ENCODE measurements at places on chromosomes 7 and 10.

DNA sequence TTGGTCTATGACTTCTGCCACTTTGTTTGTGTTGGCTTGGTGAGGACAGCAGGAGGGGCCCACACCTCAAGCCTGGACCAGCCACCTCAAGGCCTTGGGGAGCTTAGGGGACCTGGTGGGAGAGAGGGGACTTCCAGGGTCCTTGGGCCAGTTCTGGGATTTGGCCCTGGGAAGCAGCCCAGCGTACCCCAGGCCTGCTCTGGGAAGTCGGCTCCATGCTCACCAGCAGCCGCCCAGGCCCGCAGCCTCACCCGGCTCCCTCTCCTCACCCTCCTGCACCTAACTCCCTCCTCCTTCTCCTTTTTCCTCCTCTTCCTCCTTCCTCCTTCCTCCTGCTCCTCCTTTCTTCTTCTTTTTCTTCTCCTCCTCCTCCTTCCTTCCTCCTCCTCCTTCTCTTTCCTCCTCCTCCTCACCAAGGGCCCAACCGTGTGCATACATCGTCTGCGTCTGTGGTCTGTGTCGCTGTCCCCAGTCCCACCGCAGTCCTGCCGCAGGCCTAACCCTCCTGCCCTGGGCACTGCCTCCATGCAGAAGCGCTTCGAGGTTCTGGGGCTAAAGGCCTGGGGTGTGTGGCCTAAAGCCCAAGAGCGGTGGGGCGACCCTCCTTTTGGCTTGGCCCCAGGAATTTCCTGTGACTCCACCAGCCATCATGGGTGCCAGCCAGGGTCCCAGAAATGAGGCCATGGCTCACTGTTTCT, 5.3 kb downstream of the EN2 start:
- DNase-seq = no peak

- DNase-seq = no peak
These were observed 171.8 kb upstream of the SHH start for GRCh38 chr7:155984028-155984580.

DNA sequence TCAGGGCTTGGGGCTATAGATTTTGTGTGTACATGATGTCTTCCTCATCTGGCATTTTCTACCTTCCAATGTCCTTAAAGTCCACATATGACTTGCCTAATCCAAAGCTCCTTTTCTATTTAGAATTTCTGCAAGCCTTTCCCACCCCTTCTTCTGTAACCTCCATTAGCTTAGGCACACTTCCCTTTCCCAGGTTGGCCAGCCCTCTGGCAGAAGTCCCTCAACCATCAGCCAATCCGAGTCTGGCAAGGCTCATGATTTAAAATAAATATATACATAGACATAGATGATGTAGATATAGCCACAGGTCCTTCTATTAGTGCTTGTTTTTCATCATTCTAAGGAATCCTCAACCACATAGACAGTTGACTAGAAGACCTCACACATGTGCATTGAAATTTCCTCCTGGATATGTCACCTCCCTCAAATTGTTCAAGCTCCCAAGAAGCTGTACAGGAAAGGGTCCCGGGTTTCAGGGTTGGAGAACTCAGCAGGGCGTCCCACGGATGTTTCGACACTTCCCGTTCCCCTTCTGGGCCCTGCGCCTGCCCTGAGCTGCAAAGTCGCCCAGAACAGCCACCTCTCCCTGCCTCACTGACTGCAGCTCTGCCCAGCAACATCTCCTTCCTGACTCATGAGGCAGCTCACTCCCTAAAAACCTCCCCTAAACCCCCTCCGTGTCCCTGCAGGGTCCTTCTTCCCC, 20.4 kb upstream of the PIK3AP1 start:
- DNase-seq = no peak

- DNase-seq = no peak
These were observed 121.9 kb downstream of the INPP5A start for GRCh38 chr10:132659206-132660091.

- DNase-seq = no peak
These were observed 42.5 kb upstream of the FZD8 start for GRCh38 chr10:35684586-35684985.

GRCh38 chr10:43255634-43256431, 11.0 kb downstream of the RASGEF1A start:
- peak; percentile 8 for DNase-seq

DNA sequence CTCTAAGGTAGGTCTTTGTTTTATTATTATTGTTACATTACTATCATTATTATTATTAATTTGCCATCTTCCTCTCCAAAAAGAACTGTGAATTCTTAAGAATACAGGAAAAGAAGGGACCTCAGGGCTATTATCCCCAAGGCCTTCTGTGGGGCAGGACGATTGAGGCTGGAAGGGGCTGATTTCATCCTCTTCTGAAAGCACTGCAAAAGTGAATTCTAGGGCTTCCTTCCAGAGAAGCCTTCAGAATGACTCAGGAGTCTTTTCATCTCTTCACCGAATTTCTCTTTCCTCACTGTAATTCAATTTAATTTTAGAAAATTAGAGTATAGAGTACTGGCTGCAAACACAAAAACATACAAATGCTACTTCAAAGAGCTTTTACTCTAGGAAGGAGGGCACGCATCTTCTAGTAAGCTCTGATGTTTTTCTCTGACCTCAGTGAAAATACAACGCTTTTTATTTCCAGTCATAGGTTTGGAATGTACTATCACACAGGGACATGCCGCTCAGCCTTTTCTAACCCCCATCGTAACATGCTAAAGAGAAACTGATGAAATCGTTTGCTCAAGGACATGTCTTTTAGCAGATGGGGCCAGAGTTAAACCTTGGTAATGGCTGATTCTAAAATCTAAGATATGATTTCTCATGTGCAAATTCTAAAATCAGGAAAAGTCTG, 280.2 kb upstream of the PITRM1 start:
- peak; percentile 37 for DNase-seq

DNA sequence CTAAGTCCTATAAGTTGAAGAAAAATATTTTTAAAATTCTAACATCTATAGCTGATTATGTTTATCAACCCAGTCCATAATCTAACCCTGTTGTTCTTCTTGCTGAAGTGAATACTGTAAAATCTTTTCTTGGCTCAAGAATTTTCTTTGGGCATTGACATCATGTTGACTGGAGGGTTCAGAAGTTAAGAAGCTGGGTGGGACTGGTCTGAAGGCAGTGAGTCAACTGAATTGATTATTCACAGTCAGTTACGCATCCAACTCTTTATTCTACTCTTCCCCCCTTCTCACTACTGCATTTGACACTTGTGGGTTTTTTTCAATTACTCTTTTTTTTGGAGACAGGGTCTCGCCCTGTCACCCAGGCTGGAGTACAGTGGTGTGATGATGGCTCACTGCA, 31.0 kb downstream of the DENND2A start:
- peak; percentile 56 for DNase-seq

- no peak for DNase-seq
These were observed 2.6 kb upstream of the NEURL1 start for GRCh38 chr10:103490986-103491314.

GRCh38 chr7:18508443-18509427, 13.2 kb downstream of the HDAC9 start:
- peak; percentile 98 for DNase-seq

Data from bronchial epithelial cell (primary cell).